ENCODE measurements at places on chromosomes 13 and 19.

- no peak for DNase-seq
These were observed 2.8 kb upstream of the NLRP12 start for GRCh38 chr19:53826876-53827275.

DNA sequence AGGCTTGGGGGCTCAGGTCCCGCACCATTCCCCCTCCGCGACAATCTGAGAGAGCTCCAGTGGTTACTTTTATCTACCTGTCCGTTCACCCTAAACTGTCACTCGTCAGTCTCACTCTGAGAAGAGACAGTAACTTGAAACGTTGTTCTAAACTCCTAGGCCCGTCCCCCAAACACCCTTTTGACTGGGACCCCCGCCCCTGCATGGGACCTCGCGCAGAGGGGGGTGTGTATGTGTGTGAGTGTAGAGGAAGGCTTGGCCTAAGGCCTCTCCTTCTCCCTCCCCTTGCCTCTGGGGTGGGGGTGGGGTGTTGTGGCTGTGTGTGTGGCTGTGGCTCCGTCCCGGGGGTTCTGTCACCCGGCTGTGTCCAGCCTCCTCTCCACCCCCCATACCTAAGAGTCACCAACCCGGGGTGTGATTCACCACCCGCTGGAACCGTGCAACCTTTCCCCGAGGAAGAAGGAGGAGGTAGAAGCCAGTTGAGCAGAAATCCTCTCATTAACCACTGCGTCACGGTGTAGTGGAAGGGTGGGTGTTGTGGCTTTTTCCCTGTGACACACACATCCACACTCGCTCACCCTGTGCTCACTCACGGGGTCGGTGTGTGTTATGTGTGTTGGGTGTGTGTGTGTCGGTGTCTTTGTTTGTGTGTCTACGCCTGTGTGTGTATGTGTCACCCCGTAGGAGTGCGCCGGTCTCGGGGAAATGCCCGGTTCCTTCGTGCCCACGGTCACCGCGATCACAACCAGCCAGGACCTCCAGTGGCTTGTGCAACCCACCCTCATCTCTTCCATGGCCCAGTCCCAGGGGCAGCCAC is 2.4 kb downstream of the FOSB start:
- DNase-seq = no peak

- no peak for DNase-seq
These were observed 2770.4 kb upstream of the PCDH20 start for GRCh38 chr13:64186071-64186470.

GRCh38 chr19:5452594-5453565 is 2.3 kb upstream of the ZNRF4 start:
- peak; percentile 1 for DNase-seq

GRCh38 chr19:16460454-16460853 is 11.3 kb downstream of the EPS15L1 start:
- no peak for DNase-seq

GRCh38 chr13:58313219-58313618 is 681.7 kb downstream of the PCDH17 start:
- DNase-seq = no peak

- DNase-seq = no peak
These were observed 431.1 kb downstream of the EFNB2 start for GRCh38 chr13:106104281-106104901.

GRCh38 chr13:50979187-50979586 is 69.6 kb downstream of the RNASEH2B start:
- DNase-seq = no peak

GRCh38 chr19:58352760-58353671 is at the start of gene A1BG:
A1BG (minus strand) TSS chr19:58353492; CDS start chr19:58353437, 55 bp downstream.
- DNase-seq = no peak

GRCh38 chr19:27993619-27994570 is 1219.1 kb downstream of the UQCRFS1 start:
- DNase-seq = no peak

DNA sequence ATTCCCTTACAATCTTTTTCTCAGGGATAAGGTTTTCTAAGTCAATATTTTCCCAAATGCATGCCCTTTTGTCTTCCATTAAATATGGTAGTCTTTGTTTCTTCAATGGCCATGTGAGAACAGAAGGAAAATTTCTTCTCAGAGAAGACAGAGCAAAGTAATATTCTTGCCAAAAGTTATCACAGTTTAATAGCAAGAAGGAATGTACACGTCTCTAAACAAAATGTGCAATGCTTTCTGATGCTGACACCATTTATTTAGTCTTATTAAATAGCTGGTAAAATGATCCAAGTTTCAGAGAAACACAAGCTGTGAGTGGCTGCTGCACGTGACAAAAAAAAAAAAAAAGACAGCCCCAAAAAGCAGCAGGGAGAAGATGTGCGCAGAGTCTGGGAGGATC is 542.5 kb downstream of the GPC6 start:
- no peak for DNase-seq

- DNase-seq = no peak
These were observed 219.5 kb downstream of the POU4F1 start for GRCh38 chr13:78383899-78384298.

DNA sequence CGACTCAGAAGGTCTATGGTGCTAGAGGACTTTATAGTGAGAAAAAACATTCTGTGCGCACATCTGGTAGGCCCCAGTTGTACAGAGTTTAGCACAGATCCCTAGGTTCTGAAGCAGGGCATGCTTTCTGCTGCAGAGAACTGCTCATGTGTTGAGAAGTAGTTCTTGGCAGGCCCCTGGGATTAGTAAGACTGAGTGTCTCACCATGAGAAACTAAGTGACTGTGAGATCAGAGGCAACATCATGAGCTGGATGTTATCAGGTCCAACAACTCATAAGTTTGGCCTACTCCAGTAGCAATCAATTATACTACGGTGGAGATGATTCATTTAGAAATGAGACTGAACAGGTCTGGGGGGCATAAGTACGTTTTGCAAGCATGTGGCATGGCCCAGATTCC is 507.4 kb upstream of the KLF12 start:
- DNase-seq = no peak

DNA sequence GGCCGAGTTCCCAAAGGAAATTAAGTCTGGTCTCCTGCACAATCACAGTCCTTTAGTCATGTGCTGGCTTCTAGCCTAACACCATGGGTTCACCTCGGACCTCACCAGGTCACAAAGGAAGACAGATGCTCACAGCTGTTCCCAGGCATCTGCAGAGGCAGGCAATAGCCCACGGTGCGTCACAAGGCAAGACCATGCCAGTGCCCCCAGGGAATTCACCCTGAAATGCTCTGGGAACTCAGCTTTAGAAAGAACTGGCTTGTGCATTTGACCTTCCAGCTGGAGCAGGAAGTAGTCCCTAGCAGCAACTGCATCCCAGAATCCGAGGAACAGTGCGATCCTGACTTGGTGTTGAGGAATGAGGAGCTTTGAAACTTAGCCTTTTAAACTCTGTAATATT is 96.8 kb upstream of the WASF3 start:
- no peak for DNase-seq

DNA sequence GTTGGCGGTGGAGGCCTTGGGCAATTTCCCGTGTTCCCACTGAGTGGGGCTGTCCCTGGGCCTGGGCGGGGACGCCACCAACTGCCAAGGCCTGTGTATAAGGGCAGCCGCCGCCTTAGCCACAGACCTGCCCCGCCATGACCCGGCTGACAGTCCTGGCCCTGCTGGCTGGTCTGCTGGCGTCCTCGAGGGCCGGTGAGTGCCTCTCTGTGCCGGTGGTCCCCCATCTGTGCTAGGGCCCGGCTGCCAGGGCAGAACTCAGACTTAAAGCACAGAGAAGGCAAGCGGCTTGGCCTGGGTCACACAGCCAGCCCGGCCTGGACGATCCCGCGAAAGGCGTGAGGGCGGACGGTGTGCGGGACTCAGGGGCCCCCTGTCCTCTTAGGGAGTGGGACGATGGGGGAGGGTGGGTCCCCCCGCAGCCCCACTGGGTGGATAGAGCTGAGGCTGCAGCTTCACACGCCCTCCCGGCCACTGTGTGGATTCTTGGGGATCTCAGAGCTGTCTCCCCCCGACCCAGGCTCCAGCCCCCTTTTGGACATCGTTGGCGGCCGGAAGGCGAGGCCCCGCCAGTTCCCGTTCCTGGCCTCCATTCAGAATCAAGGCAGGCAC is at the start of gene AZU1:
Gene AZU1, plus strand, starts transcription at position 128 of the 612 bp plus-strand sequence. Its CDS starts 10 bp downstream, at position 138.
- no peak for DNase-seq

DNA sequence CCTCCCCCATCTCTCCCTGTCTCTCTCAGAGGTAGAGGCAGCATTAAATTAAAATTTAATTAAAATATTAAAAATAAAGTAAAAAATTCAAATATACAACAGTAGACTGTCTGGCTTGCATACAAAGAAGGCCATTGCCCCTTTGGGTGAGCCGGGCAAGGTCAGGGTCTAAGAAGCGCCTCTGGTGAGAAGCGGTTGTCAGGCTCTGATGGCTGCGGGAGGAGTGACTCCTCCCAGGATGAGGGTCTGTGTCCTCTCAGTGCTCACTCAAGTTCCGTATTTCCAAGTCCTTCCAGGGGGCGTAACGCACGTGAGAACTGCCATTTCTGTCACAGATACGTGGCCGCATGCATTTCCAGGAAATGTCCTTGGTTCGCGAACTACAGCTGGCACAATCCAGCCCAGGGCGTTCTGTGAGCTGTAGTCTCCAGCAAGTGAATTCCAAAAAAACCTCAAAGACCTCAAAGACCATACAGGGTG is 737 bp upstream of the ZNF181 start:
- peak; percentile 78 for DNase-seq

DNA sequence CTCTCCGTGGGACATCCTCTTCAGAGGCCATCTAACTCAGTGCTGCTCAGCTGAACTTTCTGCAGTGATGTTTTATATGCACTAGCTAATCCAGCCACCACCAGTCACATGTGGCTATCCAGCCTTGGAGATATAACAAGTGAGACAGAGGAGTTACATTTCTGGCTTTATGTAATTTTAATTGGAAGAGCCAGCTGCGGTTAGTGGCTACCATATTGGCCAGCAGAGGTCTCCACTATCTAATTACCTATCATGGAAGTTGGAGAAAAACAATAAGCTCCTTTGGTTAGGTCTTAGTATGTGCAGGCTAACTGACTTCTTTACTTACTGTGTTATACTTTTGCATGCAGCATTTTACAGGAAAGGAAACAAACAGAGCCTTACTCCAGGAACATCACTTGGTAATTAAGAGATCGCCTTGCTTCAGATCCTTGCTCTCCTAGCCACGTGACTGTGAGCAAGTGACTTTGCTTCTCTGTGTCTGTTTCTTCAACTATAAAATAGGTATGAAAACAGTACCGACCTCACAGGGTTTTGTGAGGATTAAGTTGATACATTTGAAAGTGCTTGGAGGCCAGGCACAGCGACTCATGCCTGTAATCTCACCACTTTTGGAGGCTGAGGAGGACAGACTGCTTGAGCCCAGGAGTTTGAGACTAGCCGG is 1.6 kb upstream of the KLK10 start:
- no peak for DNase-seq

GRCh38 chr13:52085421-52085820 is 43.5 kb downstream of the NEK5 start:
- no peak for DNase-seq

DNA sequence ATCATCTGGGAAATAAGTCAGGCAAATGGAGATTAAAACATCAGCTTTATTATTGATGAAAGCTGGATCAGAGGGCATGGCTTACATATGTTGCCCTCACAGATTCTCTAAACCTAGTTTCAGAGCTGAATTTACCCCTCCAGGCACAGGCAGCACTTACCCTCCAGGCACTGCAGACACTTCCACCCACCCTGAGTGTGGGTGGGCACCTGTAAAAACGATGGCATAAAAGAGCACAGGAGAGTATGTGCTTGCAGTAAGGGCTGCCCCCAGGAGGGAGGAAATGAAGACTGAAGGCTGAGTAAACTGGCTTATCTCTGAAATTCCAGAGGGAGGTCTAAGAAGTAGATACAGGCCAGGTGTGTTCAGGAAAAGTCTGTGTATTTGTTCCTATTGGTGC is 185.0 kb upstream of the HTR2A start:
- DNase-seq = no peak

DNA sequence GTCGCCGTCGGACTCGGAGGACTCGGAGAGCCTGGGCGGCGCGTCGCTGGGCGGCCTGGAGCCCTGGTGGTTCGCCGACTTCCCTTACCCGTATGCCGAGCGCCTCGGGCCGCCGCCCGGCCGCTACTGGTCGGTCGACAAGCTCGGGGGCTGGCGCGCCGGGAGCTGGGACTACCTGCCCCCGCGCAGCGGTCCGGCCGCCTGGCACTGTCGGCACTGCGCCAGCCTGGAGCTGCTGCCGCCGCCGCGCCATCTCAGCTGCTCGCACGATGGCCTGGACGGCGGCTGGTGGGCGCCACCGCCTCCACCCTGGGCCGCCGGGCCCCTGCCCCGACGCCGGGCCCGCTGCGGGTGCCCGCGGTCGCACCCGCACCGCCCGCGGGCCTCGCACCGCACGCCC is 2.5 kb upstream of the GRWD1 start:
- no peak for DNase-seq

- DNase-seq = no peak
These were observed 36.3 kb upstream of the MLNR start for GRCh38 chr13:49183672-49184325.

- no peak for DNase-seq
These were observed 435.1 kb downstream of the FOXO1 start for GRCh38 chr13:40231311-40231710.

DNA sequence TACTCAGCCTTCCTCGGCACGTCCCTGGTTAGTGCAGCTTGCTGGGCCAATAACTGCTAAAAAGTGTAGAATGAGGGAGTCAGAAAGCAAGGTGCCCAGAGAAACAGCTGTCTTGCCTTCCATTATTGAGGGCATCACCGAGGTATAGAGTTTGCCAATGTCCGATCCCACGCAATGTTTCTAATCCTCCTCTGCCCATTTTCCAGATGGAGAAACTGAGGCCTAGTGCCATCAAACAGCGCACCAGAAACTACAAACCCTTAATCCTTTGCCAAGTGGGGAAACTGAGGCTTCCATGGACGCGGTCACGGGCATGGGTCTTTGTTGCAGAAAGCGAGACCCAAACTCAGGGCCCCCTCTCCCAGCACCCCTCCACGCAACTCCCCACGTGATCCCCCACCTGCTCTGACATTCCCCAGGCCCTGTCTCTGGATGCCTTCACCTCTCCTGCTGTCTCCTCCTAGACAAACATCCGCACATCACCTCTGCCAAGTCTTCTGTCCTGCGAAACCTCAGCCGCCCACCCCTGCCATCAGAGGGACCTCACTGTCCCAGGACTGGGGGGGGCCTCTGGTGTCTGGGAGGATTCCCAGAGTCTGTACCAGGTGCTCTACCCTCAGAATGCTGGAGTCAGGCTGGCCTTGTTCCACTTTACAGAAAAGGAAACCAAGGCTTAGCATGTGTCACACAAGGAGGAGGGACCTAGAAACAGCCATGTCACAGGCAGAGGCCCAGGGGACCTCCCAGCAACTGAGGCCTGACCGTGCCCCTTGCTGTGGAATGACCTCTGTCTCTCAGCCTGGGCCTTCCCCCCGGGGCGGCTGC is 930 bp upstream of the PDE4C start:
- DNase-seq = no peak

DNA sequence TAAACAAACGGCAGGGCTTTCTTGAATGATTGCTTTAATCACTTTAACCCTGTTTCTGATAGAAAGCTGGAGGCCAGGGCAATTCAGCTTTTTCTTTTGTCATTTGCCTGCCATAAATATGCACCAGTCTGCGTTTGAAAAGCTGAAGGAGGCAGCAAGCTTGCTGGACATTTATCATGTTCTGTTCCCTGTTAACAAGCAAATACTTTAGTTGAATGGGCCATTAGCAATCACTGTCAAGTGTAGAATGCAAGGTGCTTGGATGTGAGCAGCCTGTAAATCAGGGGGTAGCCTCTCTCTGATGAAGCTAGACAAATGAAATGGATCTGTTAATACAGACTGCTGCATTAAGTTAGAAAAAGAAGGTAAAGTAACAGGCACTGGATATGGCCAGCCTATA is 7.6 kb downstream of the EFNB2 start:
- no peak for DNase-seq

Measured in amygdala (tissue), 56 donors.